ENCODE measurements at places on chromosomes 16 and 17.

DNA sequence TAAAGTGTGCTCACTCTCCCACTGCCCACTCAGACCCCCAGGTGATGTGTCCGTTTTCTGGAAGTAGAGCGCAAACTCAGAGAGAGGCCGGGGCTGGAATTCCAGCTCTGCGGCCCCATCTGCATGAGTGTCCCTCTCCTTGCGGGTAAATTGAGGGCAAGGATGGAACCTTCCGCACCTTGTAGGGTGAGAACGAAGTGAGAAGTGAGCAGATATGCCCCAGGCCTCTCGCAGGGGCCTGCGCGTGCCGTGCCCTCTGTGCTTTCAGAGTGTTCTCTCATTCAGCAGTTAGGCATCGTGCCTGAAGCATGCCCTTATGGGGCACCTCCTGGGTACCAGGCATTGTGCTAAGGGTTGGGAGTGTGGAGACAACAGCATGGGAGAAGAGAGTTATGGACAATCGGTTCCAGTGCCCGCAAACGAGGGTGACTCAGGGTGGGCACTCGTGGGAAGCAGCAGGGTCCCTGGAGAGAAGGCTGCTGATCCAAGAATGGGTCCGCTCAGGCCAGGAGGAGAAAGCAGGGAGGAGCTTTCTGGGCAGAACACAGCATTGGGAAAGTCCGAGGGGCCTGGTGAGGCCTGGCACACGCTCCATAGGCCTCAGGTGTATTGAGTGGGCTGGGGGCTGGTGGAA lies 23.8 kb downstream of the CMIP start:
- DNase-seq = no peak

DNA sequence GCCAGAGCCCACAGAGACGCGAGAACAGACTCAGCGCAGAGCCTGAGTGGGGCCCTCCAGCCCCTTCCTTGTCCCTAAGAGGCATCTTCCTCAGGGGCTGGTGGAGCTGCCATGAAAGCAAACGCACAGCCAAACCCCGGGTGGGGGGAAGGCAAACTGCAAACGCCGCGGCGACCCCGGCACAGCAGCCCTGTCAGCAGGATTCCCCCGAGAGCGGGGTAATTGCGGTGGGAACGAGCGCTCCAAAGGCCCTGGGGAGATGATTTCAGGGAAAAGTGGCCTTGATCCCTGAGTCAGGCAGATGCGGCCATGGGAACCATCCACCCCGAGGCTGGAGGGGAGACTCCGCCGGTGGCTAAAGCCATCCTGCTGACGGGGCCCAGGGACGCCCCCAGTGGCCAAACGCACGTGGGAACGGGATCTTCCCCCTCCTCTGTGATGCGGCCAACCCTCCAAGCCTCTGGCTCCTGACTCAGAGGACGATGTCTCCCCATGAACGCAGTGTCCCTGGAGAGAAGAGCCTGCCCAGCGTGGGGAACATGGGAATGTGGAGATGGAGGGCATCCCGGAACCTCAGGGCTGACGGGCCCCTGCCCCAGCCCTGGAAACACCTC lies 25.1 kb downstream of the SLC7A5 start:
- DNase-seq = peak; percentile 25

- no peak for DNase-seq
Measured at GRCh38 chr17:28567604-28568003, 3.7 kb downstream of the PIGS start.

GRCh38 chr17:29109477-29110371 lies 66.8 kb downstream of the PIPOX start:
- no peak for DNase-seq

- DNase-seq = peak; percentile 27
Measured at GRCh38 chr16:58366247-58367031, 25.8 kb upstream of the GINS3 start.

GRCh38 chr17:27294689-27295630 lies 1.0 kb downstream of the WSB1 start:
- peak; percentile 66 for DNase-seq

DNA sequence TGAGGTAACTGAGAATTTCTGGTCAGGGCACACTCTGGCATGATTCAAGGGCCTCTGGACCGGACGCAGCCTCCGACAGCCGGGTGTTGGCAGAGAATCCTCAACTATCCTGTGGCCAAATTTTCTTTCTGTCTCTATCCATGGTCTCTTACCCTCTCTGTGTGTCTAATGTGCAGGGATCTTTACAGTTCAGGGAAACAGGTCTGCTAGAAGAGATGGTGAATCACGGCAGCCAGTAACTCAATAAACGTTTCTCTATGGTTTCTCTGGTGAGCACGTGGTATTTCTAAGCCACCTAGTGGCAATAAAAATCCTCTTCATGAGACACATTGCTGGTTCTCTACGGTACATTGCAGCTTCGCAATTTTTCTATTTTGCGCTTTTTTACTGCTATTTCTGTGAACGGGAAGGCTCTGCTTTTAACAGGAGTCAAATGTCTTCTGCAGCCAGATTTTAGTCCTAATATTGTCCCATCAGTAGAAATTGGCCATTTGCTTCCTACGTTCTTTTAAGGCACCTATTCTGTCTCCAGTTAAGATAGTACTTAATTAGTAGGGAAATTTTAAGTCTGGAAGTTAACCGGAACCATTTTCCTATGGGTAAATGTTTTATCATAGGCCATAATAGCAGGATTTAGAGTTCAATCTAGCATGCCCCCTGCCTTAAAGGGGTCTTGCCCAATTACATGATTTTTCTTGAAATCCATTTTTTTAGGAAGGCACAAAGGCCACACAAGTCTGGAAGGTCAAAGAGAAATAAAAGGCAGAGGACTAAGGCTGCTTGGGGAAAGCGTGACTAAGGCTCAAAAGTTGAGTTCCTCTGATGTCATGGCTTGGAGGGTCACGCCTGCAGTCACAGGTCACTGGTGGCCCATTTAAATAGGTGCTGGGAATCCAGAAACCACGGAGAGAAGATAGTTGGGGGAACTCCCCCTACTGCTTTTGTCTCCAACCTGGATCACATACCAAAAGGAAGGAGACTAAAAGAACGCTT lies 31.5 kb downstream of the QPRT start:
- DNase-seq = peak; percentile 8

- DNase-seq = peak; percentile 84
Measured at GRCh38 chr17:7833795-7834541, at the start of gene KDM6B. Gene KDM6B (plus strand): TSS chr17:7834217. CDS start chr17:7845555, 11,338 bp downstream.

DNA sequence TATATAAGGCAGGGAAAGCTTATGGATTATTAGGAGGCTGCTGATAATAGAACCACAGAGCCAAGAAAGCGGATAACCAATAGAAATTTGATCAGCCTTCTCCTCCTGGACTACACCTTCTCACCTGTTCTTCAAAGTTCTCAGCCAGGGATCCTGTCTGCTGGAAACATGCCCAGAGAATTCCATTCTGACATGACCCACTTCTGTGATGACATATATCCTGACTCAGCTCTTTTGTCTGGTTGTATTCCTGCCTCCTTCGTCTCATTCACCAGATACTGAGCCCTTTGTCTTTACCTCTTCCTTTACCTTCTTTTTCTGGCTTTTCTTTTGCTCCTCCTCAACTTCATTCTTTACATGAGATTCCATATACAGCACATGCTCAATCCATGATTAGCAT lies 576.1 kb downstream of the CDH11 start:
- peak; percentile 13 for DNase-seq

DNA sequence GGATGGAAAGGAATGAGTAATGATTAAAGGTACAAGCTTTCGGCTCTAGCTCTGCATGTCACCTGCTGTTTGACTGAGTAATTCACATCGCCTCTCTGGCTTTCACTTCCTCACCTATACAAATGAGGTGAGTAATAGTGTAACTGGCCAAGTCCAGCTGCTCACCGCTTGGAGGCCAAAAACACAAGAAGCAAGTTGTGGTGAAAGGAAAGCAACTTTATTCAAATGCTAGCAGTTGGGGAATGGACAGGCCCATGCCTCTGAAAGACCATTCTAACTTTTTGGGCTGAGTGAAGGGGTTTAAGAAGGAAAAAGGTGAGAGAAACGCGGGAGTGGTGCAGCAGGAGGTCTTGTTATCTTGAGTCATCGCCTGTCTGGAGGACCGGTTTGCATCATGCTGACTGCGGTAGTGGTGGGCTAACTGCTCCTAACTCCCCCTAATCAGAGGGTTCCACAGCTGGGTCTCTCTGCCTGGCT lies 45.7 kb upstream of the CSNK2A2 start:
- no peak for DNase-seq

DNA sequence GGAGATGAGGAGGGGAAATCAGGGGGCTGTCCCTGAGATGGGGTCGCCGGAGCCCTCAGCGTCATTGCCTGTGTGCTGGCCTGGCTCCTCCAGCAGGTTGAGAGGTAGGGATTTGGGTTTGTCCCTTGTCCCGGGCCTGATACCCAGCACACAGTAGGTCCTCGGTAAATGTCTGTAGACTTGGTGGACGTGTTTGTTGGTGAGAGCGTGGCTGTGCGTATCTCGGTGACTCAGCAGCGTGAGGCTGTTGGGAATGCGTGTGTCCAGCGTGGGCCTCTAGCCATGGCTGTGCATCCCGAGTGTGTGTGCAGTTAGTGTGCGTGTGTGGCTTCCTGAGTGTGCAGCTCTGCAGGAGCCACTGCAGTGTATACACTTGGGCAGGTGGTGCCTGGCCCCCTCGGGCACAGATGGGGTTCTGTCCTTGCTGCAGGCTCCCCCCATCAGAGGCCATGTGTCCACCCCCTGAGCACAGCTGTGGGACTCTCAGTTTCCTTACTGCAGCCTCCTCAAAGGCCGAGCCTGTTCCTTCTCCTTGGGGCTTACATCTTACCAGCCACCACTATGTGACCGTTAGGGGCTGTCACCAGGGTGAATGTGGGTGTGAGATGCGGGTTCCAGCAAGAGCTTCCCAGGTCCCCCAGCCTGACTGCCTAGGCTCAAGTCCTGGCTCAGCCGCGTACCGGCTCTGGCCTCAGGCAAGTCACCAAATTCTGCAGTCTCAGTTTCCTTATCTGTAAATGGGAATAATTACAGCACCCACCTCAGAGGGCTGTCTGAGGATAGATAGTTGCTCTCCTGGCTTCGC lies 5.7 kb downstream of the NECAB2 start:
- DNase-seq = no peak

- no peak for DNase-seq
Measured at GRCh38 chr16:86573646-86574508, 4.5 kb upstream of the FOXL1 start.

DNA sequence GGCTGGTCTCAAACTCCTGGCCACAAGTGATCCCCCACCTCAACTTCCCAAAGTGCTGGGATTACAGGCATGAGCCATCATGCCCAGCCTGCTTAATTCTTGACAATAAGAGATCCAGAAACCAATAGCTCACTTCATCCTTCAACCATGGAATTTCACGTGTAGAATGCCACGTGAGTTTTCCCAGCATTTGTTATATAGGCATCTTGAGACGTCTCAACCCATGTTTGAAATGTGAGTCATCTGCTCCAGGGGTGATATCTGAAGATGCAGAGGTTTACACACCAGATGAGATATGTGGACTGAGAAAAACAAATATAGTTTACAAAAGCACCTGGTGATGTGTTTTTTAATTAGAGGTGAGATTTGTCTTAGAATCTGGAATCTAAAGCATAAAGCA lies 7.1 kb downstream of the TEKT3 start:
- DNase-seq = no peak

DNA sequence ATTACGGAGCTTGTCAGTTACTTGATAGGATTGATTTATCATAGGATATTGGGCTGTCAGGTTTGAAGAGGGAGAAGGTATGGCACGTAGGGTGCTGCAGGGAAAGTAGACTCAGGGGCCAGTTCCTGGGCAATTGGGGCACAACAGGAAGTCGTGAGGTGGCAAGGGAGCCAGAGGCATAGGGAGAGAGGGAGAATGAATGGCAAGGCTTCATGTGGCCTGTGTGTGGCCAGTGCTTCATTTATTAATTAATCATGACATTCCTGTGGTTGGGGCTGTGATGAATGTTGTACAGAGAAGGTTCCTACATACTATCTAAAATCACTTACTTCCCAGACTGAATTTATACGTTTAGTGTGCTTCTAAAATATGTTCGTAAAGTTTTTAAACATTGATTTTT lies 19.3 kb downstream of the MFSD11 start:
- DNase-seq = no peak

GRCh38 chr16:67668495-67669157 lies 2.0 kb downstream of the C16orf86 start:
- DNase-seq = no peak

DNA sequence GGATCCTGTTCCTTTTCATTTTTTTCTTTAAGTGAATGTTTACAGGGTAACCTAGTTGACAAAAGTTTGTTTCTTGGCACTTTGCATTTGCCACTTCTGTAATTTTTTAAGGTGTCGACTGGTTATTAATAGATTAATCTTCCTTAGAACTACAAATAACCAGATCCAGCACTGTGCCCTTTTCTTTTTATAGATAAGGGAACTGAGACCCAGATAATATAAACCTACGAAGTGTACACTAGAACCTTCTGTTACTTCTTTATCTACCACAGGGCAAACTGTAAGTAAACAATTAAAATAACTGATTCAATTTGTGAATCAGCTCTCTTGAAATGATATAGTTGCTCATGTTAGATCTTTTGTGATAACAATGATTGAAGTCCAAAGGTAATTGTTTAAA lies 55.4 kb downstream of the NLK start:
- DNase-seq = no peak

DNA sequence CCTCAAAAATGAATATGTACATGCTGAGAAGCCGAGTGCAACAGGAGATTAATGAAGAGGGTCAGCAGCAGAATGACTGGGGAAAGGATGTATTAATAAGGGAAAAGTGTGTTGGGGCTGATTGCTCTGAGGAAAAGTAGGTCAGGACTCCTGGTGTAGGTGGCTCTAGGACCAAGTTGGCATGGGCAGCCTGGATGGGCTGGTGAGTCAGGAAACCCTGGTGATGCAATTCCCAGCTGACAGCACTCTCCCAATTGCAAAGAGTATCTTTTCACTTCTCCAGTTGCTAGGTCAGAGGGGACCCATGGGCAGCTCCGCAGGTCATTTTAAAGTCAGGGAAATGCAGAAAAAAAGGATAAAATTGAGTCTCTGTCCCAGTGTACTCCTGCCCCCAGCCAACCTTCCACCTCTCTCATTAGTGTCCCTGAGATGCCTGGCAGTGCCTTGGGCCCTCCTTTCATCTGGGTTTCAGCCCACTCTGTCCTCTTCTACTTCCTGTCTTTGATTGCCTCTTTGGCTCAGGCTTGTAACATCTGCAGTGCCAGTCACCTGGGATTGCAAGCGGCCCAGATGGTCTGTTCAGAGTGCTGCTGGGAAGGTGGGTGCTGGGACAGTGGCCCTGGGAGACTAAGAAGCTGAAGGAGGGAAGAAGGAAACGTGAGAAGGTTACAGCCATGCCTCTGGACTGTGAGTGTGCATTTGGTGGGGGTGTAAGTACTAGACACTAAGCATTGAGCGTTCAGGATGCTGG lies 2177.2 kb downstream of the TP53TG3F start:
- DNase-seq = peak; percentile 77

GRCh38 chr17:75723171-75723930 lies 2.1 kb downstream of the ITGB4 start:
- no peak for DNase-seq

GRCh38 chr17:57130708-57131461 lies 45.8 kb downstream of the AKAP1 start:
- peak; percentile 80 for DNase-seq
